ENCODE measurements at places on chromosomes 12 and 14. TPM values are rescaled to one million over a fixed set of nuclear protein-coding genes. Genes with fewer than 3 reads are reported as not detected.

CEBPE gene
- not detected for total RNA-seq

P2RX7 gene
- 7.7 TPM for total RNA-seq

- DNase-seq: no peak
Measured at GRCh38 chr12:52291267-52291935, at the start of gene KRT81. Gene KRT81 (minus strand): TSS chr12:52291534. CDS start chr12:52291465, 69 bp downstream.

DNA sequence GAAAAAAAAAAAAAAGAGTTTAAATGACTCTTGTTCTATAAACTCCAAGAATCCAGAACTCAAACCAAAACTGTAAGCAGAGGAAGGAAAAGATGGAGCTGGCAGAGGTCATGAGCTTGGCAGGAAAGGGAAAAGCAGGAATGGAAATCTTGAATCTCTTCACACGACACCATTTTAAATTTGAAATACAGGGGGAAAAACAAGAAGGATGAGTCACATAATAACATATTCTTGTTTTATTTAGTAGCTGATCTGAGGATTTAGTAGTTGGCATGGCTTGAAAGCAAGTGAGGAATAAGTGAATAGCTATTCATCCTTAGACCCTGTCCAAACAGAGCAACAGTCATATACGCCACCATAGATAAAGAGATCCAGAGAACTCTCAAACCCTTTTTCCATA, 35.0 kb downstream of the EPS8 start:
- no peak for DNase-seq

DNA sequence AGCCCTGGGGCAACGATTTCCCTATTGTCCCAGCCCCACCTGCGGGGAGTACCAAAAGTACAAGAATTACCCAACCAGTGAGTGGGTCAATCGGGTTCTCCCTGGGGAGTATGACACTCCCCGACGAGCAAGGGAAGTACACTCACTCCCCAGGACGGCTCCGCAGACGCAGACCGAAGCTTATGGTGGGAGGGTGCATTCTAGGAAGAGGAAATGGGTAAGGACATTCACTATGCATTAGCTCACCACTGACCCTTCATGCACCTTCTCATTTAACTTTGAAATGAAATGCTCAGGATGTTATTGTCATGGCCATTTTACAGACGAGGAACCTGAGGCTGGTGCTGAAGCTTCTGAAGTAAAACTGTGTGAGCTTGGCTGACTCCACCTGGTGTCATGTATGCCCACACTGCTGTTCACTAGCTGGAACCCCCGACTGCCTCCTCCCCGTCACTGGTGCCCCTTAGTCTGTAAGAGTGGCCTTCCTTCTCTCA, 45.8 kb upstream of the TMED10 start:
- no peak for DNase-seq

SP1 gene
- 127 TPM for total RNA-seq
